ENCODE measurements at places on chromosomes 2 and 18.

DNA sequence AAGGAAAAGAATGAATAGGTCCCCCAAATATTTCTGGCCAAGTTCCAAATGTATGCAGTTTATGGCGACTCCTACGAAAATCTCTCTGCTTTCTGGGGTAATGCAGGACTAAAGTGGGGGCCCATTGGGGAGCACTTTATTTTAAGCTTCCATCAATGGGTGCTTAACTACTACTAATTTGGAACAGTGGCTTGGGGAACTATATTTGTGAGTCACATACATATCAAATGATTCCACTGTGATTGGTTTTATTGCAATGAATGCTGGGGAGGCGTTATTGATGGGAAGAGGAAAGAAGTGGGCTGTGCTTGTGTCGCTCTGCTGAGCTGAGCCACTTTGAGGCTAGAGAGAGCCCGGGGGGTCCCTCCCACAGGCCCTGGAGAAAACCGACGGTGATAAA is 560.4 kb upstream of the SALL3 start:
- DNase-seq, result no peak

GRCh38 chr2:189581354-189582139 is 961 bp upstream of the SLC40A1 start:
- no peak for DNase-seq

- no peak for DNase-seq
These were observed 2.7 kb downstream of the PTMA start for GRCh38 chr2:231710799-231711676.

DNA sequence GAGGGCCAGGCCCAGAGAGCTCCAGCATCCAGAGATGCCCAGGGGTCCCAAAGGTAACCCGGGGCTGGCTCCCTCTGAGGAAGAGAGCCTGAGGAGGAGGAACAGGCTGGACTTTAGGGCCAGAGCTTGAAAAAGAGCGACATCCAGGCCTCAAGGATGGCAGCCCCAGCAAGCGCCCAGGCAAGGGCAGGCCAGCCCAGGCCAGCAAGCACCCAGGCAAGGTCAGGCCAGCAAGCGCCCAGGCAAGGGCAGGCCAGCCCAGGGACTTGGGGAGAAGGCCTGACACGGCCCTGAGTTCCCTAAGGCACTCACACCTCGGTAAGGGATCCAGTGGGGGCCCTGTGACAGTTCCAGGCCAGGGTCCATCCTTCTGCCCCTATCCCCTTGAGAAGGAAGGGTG is 30.4 kb downstream of the DBI start:
- DNase-seq, result no peak

DNA sequence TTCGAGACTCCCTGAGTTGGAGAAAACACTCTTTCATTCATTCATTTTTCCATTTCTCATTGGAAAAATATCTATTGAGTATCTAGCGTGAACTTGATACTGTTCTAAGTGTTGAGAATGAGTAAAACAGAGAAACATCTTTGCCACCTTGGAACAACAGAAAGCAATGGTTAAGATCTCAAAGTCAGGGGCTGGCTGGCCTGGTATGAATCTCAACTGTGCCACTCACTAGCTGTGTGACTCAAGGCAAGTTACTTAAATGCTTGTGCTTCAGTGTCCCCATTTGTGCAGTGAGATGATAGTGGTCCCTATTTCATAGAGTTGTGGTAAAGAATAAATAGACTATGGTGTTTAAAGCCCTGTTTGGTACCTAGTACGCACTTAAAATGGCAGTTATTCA is 415.2 kb downstream of the NBAS start:
- DNase-seq, result no peak

- DNase-seq, result no peak
These were observed 65.4 kb downstream of the SATB2 start for GRCh38 chr2:199392363-199392762.

DNA sequence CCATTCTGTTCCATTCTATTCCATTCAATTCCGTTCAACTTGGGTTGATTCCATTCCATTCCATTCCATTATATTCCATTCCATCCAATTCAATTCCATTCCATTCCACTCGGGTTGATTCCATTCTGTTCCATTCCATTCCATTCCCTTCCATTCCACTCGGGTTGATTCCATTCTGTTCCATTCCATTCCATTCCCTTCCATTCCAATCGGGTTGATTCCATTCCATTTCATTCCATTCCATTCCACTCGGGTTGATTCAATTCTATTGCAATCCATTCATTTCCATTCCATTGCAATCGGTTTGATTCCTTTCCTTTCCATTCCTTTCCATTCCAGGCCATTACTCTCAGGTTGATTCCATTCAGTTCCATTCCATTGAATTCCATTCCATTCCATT is 1138.4 kb downstream of the RPIA start:
- no peak for DNase-seq
